ENCODE measurements at places on chromosomes 5 and 9.

GRCh38 chr9:93380410-93381060 lies 71.0 kb upstream of the FAM120A start:
- no peak for DNase-seq

DNA sequence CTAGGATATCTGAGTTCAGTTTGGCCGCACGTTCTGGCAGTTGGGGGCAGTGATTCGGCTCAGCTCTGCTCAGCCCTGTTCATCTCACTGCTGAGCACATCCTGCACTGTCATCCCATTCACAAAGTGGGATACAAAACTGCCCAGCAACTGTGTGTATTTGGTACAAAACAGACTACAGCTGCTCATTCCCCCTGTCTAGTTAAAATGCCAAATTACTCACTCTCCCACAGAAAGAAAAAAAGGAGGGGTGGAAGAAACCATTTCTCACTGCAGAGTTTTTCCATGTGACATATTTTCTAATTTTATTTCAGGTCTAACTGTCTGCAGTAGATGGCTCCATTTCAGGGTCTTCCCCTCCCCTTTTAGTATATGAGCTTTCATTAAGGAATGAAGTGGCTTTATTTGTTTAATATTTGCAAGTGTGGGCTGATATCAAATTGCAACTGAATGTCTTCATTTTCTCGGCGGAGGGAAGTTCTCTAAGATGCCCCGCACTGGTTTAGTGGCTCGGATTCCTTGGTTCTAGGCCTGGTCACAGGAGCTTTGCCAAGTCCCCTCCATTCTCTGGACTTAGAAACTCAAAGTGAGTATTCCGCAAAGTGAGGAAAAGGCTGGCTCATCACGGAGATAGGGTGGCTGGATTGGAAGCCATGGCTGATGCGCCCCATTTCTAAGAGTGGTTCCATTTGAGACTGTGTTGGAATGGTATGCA lies 14.7 kb downstream of the COL15A1 start:
- DNase-seq = no peak

GRCh38 chr9:130237076-130237475 lies 28.5 kb upstream of the HMCN2 start:
- DNase-seq = no peak

DNA sequence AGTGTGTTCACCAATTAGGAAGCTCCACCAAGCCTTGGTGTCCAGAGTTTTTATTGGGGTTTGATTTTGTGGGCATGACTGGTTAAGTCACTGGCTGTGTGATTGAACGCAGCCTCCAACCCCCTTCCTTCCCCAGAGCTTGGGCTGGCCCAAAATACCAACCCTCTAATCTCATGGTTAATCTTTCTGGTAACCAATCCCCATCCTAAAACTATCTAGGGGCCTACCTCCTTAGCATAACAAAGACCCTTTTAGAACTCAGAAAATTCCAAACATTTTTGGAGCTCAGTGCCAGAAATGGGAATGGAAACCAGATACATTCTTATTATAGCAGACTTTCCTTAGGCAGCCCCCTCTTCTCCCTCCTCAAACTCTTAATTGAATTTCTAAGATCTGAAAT lies 35.9 kb upstream of the HRH2 start:
- no peak for DNase-seq

GRCh38 chr5:126301056-126301455 lies 122.2 kb upstream of the GRAMD2B start:
- DNase-seq = no peak

- DNase-seq = no peak
Measured at GRCh38 chr5:58871648-58872242, 288.9 kb downstream of the RAB3C start.

- DNase-seq = no peak
Measured at GRCh38 chr5:138083702-138084101, at the start of gene WNT8A. WNT8A (plus strand) TSS chr5:138084033; CDS start chr5:138084128, 95 bp downstream.
